Stimulated activated CD4-positive, alpha-beta T cell treated with anti-CD3 and anti-CD28 coated beads, Interleukin-12 subunit alpha, Interleukin-12 subunit beta, amount 100 ng/mL, for 24 hours (primary cell): ENCODE measurements at places on chromosomes 16 and 17.

GRCh38 chr16:54425068-54425467, 138.5 kb upstream of the IRX3 start:
- no peak for DNase-seq

DNA sequence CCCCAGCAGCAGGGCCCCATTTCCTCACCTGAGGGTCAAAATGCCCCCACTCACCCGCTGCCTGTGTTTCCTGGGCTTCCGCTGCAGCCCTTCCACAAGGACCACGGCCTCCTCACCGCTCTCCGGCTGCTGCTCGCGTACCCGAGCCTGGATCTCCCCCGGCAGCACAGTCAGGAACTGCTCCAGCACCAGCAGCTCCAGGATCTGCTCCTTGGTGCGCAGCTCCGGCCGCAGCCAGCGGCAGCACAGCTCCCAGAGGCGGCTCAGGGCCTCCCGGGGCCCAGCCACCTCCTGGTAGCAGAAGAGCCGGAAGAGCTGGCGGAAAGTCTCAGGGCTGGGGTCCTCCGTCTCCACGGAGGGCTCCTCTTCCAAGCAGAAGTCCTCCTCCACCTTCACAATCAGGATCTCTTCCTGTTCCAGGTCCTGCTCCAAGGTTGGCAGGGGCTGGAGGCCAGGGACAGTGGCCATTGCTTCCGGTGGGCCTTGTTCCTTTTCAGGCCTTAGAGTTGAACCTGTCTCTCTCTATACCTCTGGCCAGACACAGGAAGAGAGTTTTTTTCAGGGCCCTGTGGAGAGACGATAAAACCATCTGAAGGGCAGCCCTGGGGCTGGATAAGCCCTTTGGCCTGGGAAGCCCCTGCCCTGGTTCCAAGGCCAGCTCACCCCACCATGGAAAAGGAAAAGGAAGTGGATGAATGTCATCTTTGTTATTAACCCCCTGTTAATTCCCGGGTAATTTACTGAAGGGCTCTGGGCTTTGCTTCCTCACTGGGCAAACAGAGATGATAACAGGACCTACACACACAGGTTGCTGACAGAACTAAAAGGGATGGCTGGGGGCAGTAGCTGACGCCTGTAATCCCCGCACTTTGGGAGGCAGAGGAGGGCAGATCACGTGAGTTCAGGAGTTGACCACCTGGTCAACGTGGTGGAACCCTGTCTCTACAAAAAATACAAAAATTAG, 1.2 kb downstream of the ZNF500 start:
- no peak for DNase-seq

DNA sequence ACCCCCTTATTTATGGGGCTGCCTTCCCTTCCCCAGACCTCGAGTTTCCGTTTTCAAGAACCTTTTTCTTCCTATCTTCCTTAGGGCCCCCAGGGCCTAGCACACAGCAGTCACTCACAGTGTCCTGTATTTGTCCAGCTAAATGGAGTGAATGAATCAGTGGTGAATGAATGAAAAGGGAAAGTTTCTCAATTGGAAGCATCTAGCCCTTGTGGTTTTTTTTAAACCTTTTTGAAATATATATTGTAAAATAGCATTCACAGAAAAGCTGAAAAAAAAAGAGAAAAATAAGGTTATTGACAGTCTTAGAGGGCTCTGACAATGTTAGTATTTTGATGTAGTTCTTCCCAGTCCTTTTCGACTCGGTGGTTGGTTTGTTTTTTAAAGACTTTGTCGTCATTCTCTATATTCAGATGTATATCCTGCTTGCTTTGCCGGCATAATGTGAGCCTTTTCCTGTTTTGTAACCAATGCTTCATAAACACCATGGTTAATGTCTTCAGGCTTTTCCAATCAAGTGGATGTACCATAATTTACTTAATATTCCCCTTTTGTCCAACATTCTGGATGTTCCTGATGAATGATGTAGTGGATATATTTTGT, 45.3 kb downstream of the RAI1 start:
- no peak for DNase-seq

- no peak for DNase-seq
Observed at GRCh38 chr16:81495321-81496234, 51.0 kb downstream of the CMIP start.

DNA sequence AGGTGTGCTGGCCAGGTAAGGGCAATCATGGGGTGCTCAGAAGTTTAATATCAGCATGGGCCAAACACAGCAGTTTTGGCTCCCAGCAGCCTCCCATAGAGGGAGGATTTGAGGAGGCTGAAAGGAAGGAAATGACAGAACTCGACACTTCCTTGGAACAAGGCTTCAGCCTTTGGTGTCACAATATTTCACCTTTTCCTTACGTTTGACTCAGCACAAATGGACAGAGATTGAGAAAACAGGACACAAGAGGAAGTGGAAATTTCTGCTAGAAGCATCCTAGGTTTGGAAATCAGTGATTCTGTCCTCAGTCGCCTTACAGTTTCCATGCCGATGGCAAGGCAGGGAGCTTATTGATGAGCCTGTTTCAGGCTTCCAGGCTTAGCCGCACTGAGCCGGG, 181.4 kb downstream of the MAF start:
- no peak for DNase-seq

DNA sequence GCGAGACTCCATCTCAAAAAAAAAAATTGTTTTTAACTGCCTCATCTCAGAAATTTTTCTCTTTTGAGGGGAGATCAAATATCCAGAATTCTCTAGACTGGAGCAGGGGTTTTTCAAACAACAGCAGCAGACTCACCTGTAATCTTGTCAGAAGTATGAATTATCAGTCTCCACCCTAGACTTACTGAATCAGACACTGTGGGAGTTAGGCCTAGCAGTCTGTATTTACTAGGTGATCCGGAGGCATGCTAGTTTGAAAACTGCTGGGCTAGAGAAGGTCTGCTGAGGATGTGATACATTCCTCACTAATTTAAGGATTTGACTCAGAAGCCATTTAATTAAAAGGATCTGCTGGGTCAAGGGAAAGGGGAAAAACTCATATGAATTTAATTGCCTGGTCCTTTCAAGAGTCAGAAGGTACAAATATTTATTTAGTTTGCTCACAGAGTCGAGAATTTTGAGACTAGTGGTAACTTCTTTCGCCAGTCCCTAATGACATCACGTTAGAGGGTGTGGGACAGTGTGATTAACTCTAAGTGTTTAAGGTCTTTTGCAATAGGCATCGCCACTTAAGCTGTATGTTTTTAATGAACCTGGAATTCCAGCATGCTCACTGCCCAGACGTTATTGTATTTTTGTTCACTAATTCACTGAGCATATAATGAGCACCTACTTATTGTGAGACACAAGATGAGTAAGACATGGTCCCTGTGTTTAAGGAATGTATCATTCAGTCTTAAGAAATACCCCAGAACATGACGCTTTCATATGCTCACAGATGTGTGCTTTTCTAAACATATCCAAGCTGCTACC, 14.2 kb downstream of the ATP6V0A1 start:
- no peak for DNase-seq
